ENCODE measurements at places on chromosomes 12 and 14.

DNA sequence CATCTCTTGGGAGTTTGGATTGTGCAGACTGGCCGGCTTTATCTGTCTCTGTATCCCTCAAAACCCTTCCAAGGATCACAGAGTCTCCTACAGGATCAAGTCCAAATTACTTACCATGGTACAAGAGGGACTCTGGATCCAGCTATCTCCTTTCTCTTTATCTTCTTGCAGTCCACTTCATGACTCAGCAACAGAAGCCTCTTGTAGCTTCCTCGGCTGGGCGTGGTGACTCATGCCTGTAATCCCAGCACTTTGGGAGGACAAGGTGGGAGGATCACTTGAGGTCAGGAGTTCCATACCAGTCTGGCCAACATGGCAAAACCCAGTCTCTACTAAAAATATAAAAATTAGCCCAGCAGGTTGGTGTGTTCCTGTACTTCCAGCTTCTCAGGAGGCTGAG lies 189.7 kb downstream of the BCAT1 start:
- no peak for DNase-seq

- peak; percentile 60 for DNase-seq
Measured at GRCh38 chr14:74563233-74563585, 48.8 kb downstream of the LTBP2 start.

- DNase-seq, result no peak
Measured at GRCh38 chr12:57296291-57296690, 45.3 kb upstream of the STAC3 start.

DNA sequence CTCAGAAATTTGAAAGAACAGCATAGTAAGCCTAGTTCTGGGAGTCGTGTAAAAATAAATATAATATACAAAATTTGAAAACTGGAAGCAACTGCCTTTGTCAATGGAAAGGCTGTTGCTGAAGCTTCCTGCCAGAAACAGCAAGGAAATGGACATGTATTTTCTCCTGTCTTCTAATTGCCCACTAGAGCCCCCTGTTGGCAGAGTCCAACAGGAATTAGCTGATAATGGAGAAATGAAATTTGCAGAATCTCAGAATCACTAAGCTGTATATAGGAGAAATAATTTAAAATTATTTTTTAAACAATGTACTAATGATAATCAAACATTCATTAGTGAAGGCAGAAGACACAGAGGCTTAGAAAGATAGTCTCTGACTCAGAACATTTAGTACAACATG lies 414.8 kb downstream of the SLC6A15 start:
- DNase-seq, result no peak

GRCh38 chr12:57489157-57489641 lies 1.3 kb downstream of the MARS1 start:
- no peak for DNase-seq

- no peak for DNase-seq
Measured at GRCh38 chr12:64036414-64036813, 185.7 kb downstream of the KICS2 start.

- peak; percentile 24 for DNase-seq
Measured at GRCh38 chr12:84874125-84874824, 38.3 kb downstream of the SLC6A15 start.

DNA sequence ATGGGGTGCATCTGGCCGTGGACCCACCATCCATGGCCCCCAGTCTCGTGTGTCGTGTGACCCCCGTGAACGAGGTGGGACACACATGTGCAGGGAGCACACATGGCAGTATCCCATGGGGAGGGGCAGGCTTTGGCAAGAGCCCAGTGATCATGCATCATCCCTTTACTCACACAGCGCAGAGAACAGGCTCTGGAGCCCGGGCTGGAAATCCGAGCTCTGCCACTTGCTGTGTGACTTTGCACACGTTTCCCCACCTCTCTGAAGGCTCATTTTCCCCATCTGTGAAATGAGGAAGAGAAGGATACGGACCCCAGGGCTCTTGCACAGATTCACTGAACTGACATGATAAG lies 119.9 kb downstream of the PHETA1 start:
- DNase-seq, result no peak

DNA sequence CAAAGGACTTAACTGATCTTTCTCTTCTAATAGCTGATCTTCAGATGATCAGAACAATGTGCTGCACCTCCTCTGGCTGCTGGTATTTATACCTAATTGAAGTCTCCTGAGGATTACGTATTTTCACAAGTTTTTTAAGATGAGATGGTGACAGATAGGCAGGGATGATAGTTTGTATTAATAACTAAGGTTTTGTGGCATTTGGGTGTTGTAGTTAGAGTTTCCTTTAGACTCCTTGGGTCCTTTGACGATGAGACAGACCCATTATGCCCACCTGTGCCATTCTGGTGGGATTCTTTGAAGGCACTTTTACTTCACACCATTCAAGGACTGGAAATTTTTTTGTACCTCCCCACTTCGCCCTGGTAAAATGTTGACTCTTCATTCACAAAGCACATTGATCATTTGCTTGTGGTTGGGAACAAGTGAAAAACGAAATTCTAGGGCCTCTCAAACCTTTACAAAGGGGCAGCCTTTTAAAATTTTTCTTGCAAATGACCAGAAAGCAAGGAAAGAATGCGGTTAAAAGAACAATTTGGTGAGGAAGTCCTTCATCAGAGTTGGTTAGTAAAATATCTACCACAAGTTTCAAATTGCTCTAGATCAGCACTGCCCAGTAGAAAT lies at the start of gene IFNG:
TSS of gene IFNG (minus strand) at position 60 of the 624 bp plus-strand sequence. CDS start 125 bp downstream, outside the sequence.
- DNase-seq, result no peak

DNA sequence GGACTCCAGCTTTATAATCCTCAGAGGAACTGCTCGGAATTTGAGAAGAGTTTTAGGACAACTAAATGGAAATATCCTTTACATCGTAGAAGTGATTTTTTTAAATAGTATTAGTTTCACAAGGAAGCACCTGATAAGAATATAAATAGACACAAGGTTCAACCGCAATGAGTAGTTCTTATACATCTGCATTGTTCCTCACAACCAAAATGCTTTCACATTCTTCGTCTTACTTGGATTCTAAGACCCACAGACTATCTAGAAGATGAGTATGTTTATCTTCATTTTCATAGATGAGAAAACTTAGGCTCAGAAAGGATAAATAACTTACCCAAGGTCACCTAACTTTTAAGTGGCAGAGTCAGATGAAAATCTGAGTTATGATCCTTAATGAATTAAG lies 469.0 kb downstream of the GALC start:
- DNase-seq, result no peak

- no peak for DNase-seq
Measured at GRCh38 chr12:65565601-65566560, 258.4 kb upstream of the HMGA2 start.

GRCh38 chr12:64585104-64585503 lies 25.2 kb upstream of the RASSF3 start:
- DNase-seq, result no peak

GRCh38 chr12:58009405-58010195 lies 68.2 kb downstream of the ATP23 start:
- DNase-seq, result no peak

- DNase-seq, result no peak
Measured at GRCh38 chr14:38623661-38624060, 367.8 kb upstream of the CLEC14A start.

GRCh38 chr12:29783773-29784666 lies at the start of gene TMTC1:
Gene TMTC1, minus strand, starts transcription at chr12:29783942. Its CDS starts 191 bp downstream, at chr12:29783751.
- DNase-seq, result peak; percentile 10

DNA sequence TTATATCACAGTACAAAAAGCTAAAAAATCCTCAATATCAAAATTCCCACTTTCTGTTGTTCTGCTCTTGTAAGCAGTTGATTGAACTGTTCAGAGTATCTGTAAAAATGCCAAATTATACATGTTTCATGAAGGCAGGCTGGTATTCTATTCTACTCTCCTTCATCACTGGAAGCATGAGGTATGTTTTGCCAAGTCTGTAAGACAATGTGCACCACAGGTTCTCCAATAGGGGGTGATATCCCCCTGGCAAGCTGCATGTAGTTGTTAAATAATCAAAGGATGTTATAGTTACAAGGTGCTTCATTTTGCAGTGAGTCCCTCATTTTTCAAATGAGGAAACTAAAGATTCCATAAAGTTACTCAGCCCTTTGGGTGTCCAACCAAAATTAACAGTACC lies 15.1 kb upstream of the NEK9 start:
- DNase-seq, result no peak

- DNase-seq, result no peak
Measured at GRCh38 chr14:63777024-63777423, 49.2 kb upstream of the SGPP1 start.

- DNase-seq, result no peak
Measured at GRCh38 chr14:101233808-101234207, 327.5 kb upstream of the DIO3 start.

DNA sequence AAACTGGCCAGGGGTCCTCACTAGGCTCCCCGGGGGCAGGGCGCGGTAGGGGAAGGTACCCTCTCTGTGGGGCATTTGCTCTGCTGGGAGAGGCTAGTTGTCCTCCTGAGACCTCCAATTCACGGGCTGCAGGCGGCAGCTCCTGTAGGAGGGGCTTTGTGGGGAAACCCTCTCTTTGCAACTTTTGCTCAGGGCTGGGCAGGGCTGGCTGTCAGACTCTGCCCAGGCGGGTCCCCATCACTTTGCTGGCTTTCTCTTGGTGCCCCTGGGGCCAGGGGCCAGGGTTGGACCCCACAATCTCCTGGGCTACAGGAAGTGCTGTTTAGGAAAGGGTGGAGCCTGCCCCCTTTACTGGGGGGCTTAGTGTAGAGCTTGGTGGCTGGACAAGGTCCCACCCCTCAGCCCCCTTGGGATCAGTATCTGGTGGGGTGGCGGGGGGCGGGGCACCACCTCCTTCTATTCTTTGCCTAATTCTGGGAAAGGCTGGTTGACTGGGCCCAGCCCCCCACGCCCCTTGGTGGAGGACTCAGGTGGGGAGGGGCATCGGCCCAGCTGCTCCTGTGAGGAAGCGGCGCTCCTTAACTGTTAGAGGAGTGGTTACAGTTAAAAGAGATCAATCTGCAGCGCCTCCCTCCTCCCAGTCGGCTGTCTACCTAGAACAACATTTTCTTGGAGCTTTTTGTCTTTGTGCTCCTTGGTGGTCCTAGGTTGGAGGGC lies 918.7 kb downstream of the AACS start:
- no peak for DNase-seq

DNA sequence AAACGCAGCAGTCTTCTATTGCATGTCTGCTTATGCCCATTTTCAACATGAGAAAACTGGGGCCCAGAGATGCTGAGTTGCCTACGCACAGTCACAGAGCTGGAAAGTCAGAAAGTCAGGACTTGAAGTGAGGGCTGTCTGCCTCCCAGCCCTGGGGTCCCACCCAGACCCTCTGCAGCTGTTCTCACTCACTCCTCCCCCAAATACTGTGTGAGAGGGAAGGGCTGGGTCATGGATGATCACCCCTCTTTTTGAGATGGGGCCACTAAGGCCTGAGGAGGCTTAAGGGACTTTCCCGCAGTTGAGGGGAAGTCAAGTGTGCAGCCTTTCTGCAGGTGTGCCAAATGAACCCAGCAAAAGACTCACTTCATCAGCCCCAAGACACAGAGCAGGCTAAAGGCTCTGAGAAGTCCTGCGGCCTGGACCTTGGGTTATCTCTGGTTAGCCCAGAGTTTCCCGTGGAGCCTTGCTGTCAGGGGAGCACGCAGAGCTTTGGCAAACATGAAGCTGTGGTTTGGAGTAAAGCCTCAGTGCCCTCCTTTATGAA lies 18.7 kb downstream of the DTX1 start:
- peak; percentile 85 for DNase-seq

DNA sequence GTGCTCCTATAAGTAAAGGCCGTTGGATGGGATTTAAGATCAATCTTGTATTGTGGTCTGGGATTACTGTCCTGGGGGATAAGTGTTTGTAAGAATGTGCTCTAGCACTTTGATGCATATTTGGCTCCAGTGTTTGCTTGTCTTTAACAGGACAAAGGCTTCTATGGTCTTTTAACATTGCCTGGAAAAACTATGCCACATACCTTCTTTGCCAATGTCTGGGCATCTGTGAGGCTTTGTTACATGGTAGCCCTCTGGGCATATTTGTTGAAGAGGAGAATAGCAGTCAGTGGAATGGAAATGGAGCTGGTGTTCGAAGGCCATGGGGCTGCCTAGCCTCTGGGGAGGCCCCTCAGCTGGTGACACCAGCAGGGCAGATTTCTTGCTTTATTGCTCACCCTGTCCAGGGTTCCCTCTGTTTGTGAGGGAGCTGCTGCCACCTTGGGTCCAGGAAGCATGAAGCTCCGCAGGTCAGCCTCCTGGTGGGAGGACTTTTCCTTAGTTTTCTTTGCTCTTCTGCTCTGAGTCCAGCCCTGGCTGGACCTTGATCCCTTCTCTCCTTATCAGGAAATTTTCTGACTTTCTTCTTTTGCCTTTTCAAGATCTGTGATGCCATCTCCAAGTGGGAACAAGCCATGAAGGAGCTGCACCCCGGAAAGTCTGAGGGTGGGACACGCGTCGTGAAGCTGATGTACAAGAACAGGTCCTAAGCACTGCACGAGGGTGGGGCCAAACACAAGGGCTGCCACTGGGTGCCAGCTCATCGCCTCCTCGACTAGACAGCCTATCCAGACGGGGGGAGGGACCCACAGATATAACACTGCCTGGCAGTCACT lies 19.5 kb downstream of the PIGH start:
- DNase-seq, result no peak

DNA sequence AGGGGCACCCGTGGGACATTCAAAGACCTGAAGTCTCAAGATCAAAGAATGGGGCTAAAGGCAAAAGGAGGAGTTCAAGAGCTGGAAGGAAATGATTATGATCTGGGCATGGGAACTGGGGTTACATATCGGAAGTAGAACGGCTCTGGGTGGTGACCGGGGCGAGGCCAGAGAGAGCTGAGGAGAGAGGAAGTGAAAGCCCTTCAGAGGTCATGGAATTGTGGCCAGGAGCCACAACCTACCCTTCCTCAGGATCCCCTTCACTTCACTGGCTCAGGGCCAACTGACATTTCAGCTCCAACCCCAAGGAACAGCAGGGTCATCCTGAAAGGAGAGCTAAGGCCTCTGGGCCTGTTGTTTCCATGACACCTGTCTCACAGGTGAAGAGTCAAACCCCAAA lies 57.8 kb downstream of the GALNT16 start:
- no peak for DNase-seq

DNA sequence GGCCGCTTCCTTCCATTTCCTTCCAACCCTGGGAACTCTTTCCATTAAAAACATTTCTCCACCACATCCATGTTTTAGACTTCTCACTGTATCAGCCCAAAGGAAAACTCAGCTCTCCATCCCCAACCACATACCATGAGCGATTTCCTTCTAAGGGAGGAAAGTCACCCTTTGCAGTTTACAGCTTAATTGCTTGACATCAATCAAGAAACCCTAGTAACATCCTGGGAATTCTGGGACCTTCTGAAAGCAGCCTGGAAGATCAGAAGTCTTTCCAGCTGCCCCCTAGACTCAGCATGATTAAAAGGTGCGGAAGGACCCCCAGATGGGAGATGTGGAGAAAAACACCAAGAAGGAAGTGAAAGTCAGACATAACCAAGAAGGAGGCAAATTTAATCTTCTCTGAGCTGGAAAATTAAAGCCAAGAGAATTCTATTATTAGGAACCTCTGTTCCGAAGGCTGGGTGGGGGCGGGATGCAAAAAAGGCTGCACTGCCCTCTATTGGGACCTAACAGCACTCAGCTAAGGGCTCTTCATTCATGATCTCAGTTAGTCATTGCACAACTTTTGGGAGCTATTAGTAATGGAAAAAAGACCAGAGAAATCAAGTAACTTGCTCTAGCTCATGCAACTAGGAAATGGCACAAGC lies 73.3 kb upstream of the PLXNC1 start:
- DNase-seq, result peak; percentile 10

- no peak for DNase-seq
Measured at GRCh38 chr12:74449872-74450271, 87.8 kb upstream of the ATXN7L3B start.

- no peak for DNase-seq
Measured at GRCh38 chr12:1741154-1741949, 50.5 kb downstream of the ADIPOR2 start.

All from DMS79 treated with DMSO at 0.1 percent for 48 hours (cell line).